Activated naive CD4-positive, alpha-beta T cell (primary cell): ENCODE measurements at places on chromosomes 2 and 18.

DNA sequence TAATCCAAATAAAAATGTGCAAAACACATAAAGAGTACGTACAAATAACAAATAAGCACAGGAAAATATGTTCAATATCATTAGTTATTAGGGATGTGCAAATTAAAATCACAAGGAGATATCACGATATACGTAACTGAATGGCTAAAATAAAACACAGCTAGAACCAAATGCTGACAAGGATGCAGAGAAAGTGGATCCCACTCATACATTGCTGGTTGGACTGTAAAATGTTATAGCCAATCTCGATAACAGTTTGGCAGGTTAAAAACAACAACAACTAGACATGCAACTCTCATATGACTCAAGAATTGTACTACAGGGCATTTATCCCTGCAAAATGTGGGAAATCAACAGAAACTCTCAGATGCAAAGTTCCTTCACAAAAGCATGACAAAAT, 553.9 kb downstream of the ADCYAP1 start:
- DNase-seq, result no peak

DNA sequence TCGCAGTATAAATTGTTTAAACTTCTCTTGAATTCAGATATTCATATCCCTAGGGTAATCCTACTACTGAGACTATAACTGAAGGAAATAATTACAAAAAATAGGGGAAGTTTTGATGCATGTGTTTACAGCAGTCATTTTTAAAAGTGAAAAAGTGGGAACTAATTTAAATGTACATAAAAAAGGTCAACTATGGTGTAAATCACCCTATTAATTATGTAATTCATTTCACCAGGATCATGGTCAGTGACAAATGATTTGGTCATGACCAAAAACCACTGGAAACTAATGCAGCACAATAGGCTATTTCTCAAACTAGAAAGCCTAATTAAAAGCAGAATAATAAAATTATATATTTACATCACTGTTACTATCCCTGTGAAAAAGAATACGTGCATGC, 5.0 kb upstream of the CNGA3 start:
- DNase-seq, result no peak

GRCh38 chr2:85949280-85949679, 60.5 kb upstream of the ST3GAL5 start:
- no peak for DNase-seq

GRCh38 chr2:223221139-223221835, 169.3 kb downstream of the KCNE4 start:
- DNase-seq, result no peak

DNA sequence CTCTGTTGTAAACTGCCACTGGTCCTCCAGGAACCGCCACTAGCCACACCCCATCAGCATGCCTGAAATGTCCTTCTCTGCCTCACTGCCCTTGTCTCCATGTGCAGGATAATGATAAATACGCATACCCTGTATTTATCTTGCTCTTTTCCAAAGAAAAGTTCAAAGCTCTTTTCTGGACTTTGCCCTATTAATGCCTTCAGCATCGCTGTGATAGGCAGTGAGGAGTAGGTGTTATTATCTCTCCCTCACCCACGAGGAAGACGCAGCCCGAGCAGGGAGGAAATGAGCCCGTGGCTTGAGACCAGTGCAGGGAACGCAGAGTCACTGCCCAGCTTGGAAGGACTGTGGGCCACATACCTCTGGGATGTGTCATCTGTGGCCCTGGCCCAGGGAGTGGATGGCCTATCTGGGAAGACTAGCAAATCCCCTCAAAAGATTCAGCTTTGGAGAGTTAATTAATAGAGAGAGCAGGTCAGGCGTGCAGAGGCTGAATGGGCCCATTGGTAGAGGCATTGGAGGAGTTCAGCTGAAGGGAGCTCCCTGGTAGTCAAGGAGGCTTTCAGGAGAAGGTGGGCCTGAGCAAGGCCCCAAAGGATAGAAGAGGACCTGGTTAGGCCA, 39.5 kb upstream of the MCFD2 start:
- no peak for DNase-seq

- no peak for DNase-seq
These were observed 29.4 kb downstream of the LIPG start for GRCh38 chr18:49591271-49591670.

- DNase-seq, result no peak
These were observed 56.7 kb downstream of the ADI1 start for GRCh38 chr2:3462493-3463104.

- no peak for DNase-seq
These were observed 46.7 kb upstream of the ATL2 start for GRCh38 chr2:38423763-38424162.

DNA sequence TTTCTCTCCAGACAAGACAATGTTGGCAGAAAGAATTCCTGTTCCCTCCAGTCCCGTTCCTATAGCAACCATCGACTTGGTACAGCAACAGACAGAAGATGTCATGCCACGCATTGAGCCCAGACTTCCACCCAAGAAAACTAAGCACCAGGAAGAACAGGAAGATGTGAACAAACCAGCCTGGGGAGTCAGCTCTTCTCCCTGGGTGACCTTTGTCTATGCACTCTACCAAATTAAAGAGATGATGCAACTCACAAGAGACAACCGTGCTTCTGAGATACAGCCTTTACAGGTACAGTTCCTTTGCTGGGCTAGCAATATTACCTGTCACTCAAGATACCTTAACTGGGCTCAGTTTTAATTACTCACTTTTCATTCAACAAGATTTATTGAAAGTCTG, 37.1 kb downstream of the NEMP2 start:
- DNase-seq, result no peak

DNA sequence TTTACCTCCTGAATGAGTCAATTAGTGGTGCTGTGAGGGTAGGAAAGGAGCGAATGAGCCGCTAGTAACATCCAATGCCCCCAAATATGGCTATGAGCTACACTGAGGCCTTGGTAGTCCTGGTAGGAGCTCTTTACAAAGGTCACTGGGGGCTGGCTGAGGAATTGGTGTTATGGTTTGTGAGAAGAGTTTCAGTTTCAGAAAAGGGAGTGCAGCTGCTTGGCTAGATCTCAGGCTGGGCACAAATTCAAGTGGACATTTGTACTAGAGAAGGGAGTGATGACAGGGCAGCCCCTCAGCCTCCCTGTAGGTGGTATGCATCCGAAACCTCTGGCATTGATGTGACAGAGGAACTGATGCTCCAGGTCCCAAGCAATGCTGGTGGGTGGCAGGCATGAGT, 13.9 kb upstream of the PAIP2B start:
- no peak for DNase-seq

- DNase-seq, result no peak
These were observed 42.1 kb downstream of the CALCRL start for GRCh38 chr2:187405921-187406320.

- no peak for DNase-seq
These were observed 18.1 kb downstream of the ABCB11 start for GRCh38 chr2:169012812-169013627.

DNA sequence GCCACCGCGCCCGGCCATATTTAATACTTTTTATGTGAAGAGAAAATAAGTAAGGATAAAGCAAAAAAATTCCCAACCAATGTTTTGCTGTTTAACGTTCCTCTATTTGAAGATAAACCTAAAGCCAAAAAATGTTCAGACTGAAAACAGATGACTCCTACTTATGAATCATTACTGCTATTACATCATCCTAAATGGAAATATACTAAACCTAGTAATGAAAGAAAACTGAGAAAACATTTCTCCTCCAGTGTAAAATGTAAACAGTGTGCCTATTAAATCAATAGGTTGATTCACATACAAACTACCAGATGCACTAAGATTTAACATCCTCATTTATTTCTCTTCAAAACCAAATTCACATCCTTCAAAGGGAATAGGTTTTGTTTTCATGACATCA, 43.5 kb downstream of the CWC22 start:
- DNase-seq, result no peak
